ENCODE measurements at places on chromosomes 5 and 9.
A peak's percentile ranks its signal among the peaks of the same experiment; 100 is the strongest.

GRCh38 chr5:173954671-173955521, 34.1 kb upstream of the C5orf47 start:
- no peak for DNase-seq

DNA sequence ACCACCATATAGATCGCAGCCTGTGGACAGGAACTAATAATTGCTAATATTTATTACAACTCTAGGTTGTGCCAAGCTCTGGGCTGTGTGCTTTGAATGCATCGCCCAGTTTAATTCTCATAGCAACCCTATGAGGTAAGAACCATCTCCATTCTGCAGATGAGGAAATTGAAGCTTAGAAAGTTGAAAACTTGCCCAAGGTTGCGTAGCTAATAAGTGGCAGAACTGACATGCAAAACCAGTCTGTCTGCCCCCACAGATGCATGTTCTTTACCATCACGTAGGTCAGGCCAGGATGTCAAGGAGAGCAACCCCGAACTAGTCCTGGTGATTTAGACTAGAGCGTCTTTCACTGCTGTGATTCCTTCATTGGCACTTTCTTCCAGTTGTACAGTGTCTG, 15.6 kb downstream of the WWC1 start:
- no peak for DNase-seq

GRCh38 chr5:128197896-128198522, 114.4 kb downstream of the SLC12A2 start:
- DNase-seq = peak; percentile 45

GRCh38 chr5:174623433-174624019, 100.9 kb upstream of the MSX2 start:
- no peak for DNase-seq

DNA sequence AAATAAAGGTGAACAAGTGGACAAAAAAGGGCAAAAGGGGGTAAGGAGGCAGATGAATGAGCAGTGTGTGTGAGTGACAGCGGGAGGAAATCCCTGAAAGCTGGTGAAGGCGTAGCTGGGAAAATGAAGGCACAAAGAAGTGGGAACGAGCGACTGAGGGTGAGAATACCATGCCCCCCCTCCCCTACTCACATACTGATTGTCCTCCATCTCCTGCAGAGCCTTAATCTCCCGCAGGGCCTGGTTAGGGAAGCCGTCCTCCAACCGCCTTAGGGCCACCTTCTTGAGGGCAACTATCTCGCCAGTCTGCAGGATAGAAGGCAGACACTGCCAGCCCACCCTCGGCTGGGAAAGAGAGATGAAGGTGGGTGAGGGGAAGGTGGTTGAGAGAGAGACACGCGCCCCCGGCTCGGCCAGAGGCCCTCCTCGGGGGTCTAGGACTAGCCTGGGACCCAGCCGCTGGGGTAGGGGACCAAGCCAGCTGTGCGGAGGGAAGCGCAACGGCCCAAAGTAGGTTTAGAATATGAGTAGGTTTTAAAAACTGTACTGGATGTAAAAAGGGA, 522 bp downstream of the CDK20 start:
- DNase-seq = no peak

GRCh38 chr5:124034963-124035362, 523.0 kb downstream of the CSNK1G3 start:
- no peak for DNase-seq

- DNase-seq = no peak
These were observed 418.6 kb upstream of the GRAMD2B start for GRCh38 chr5:126004636-126005035.

DNA sequence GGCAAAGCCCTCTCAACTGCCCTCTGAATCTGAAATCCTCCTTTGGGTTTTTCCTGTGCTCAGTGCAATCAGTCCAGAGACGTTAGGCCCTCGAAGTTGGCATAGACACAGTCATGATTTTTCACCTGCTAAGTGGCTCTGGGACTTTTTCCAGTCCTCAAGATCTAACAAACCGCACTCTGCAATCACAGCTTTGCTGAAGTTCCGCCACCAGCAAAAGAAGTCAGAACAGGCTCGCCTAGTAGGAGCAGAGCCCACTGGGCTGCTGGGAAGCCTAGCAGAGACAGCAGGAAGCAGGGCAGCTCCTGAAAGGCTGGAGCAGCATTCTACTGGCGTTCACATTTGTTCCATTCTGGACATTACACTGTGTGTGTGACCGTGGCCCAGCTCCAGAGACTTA, 222.8 kb upstream of the KIF2A start:
- DNase-seq = no peak

DNA sequence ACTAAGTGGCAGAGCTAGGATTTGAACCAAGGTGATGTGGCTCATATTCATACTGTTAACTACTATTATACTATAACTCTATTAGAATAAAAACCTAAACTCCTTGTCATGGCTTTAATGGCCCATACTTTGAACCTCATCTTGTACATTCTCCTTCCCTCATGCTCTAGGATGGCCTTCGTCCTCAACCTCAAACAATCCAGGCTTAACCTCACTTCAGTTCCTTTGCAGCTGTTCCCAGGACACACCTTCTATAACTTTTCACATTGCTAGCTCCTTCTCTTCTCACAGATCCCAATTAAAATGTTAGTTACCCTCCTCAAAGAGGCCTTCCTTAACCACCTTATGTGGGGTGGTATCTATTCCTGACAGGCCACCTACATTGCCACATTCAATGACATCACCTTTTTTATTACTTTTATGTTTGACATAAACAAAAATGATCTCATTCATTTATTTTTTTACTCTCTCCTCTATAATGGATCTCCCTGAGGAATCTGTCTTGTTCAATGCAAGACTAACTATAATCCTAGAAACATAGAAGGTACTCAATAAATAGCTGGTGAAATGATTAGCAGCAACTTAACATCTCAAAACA, 53.7 kb downstream of the CEP120 start:
- DNase-seq = no peak

DNA sequence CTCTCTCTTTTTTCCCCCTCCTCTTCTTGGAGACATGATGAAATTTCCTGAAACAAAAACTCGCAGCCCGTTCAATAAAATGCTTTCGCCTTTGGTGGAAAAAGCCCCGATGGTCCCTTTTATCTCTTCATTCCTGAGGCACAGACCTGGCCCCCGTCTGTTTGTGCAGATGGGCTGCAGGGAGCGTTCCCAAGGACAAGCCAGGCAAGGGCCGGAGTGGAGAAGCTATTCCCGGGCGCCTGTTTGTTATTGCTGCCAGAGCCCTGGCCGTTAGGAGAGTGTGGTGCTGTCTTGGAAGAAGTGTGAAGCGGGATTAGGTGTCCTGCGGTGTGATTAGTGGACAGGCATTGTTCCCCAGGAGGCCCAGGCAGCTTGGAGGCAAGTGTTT, 71.9 kb downstream of the SMIM23 start:
- DNase-seq = no peak

GRCh38 chr5:155050384-155051019, 36.9 kb downstream of the KIF4B start:
- no peak for DNase-seq

GRCh38 chr9:4196376-4196775, 103.5 kb downstream of the GLIS3 start:
- no peak for DNase-seq

GRCh38 chr5:143880178-143880577, 68.2 kb downstream of the HMHB1 start:
- DNase-seq = no peak

GRCh38 chr5:38367410-38367809, 109.1 kb downstream of the EGFLAM start:
- no peak for DNase-seq

DNA sequence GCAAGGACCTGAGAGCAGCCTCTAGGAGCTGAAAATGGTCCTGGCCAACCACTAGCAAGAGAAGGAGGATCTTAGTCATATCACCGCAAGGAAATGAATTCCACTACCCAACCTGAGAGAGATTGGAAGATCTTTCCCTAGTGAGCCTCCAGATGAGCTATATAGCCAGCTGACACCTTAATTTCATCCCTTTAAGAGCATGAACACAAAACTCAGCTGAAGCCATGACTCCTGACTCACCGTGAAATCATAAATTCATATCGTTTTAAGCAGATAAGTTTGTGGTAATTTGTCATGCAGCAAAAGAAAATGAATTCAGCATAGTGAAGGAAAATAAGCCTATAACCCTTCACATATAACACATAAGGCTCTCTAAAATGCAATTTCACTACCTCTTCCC, 23.5 kb downstream of the MAPKAP1 start:
- DNase-seq = peak; percentile 9

DNA sequence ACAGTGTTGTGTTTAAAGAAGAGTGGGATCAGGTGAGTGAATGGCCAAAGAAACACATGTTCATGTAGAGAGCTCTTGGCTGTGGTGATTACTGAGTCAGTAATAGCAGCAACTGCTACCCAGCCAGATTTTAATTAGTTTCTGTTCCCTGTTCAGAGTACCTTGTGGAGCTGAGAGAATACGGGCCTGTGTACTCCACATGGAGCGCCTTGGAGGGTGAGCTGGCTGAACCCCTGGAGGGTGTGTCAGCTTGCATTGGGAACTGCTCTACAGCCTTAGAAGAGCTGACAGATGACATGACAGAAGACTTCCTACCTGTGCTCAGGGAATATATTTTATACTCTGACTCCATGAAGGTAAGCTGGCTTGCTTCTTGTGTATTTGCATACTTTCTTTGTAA, 52.3 kb downstream of the SLC46A2 start:
- DNase-seq = no peak

DNA sequence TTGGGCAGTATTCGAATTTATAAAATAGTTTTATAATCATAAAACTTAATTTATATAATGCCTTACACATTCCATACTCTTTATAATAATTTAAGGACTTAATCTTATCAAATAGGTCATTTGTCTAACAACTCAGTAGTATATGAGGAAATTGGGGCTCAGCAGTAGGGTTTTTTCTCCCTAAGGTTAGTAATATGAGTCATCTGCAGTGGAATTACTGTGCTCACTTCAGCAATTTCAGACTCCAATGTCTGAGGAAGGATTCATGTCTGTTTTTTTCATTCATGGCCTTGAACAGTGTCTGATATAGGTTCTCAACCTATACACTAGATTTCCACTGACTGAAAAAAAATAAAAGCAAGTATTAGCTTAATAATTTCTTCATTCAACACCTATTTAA, 7.4 kb downstream of the DMRTA1 start:
- DNase-seq = no peak

GRCh38 chr5:84546686-84547085, 162.0 kb upstream of the EDIL3 start:
- DNase-seq = no peak

- no peak for DNase-seq
These were observed 134.4 kb downstream of the PTTG1 start for GRCh38 chr5:160555971-160556631.

- no peak for DNase-seq
These were observed 162.5 kb upstream of the GAS1 start for GRCh38 chr9:87109851-87110250.
